Urinary bladder (tissue), 4 donors: ENCODE measurements at places on chromosomes 16 and 17. TPM values are rescaled to one million over a fixed set of nuclear protein-coding genes. Genes with fewer than 3 reads are reported as not detected.

TP53TG3B gene
- polyA plus RNA-seq, result not detected

MPP2 gene
- 14.9 TPM for polyA plus RNA-seq

GRCh38 chr17:49028271-49028670, 31.1 kb downstream of the IGF2BP1 start:
- DNase-seq, result no peak

DNA sequence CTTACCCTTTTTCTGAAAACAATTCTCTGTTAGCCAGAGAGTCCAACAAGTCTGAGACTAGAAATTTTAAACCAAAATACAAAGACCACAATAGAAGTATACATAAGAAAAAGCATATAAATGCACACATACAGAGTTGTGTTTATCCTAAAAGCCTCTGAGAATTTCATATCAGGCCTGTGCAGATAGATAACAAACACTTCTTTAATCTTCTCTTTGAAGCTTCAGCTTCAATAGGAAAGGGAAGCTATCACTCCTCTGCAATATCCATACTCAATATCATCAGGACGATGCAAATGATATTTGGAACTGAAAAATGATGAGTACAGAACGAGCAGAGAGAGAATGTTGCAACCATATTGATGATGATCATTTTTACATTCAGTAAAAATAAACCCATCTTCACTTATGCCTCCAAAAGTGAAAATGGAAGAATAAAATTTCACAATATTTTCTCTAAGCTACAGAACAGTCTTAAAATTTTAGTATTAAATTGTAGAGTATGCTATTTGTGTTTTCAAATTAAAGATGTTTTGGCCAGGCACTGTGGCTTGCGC, 61.6 kb downstream of the SKAP1 start:
- DNase-seq, result no peak

DNA sequence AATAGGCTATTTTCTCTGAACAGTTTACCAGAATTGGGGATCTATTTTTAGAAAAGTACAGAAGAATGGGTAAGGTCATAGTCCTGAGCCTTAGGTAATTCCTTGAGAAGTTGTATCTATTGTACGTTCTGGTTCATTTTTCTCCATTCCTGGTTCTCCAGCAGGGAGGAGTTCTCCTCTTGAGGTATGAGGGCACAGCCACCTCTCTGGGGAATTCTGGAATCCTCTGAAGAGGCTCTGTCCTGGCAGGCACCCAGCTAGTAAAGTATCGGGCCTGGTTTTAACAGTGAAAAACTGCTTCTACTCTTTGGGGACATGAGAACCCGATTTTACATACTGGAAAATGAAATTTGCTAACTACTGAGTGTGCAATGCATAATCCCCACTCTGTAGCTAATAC, 19.6 kb upstream of the PMFBP1 start:
- no peak for DNase-seq

DNA sequence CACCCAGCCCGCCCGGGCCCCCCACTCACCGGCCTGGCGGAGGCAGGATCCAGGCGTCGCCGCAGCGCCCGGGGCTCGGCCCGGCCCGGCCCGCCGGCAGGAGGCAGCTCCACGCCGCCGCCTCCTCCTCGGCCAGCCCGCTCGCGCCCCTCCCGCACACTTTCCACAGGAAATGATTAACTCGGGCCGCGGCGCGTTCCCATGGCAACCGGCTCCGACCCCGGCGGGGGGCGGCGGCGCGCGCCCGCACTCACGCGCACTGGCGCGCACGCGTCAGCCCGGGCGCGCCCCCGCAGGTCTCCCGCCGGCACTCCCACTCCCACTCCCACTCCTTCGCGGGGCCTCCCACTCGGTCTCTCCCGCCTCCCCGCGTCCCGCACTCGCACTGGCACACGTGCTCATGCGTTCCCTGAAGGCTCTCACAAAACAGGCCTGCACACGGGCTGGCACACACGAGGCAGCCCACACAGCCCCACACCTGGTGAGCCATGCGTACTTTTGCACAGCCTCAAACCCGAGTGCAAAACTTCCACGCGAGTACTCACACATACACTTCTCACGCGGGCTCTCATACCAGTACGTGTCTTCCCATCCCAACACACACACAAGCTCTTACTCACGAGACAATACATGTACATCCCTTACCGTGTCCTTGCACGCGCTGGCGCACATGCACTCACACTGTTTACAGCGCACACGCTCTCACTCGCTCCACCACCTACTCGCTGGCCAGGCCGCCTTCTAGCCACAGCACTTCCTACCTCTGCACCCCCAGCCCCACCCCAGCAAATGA, at the start of gene KIFC3:
KIFC3 (minus strand) TSS at position 151 of the 793 bp plus-strand sequence. CDS start 4,248 bp downstream, outside the sequence.
- DNase-seq, result peak; percentile 33

- no peak for DNase-seq
These were observed 10.2 kb downstream of the CYB561 start for GRCh38 chr17:63435681-63436522.
